Urothelium cell line (cell line): ENCODE measurements at places on chromosomes 16 and 17.

GRCh38 chr17:75404223-75404730 lies 1.2 kb downstream of the GRB2 start:
- peak; percentile 80 for DNase-seq

DNA sequence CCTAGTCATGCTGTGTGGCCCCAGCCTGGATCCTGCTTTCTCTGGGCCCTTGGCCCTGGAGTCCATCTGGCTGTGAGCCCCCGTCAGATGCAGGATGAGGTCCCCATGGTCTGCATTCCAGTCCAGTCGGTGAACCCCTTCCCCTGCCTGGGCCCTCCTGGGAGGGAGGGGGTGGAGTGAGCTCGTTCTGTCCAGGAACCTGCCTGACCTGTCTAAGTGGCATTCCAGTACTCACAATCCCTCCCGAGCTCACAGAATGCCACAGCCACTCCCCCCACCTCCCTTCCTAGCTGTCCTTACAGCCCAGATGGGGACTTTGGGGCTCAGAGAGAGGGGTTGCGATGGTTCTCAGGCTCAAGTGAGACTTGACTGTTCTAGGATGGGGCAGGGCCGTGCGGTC lies 15.5 kb downstream of the SPNS2 start:
- no peak for DNase-seq

GRCh38 chr16:1709356-1709755 lies 3.4 kb downstream of the MAPK8IP3 start:
- no peak for DNase-seq

- DNase-seq, result no peak
These were observed 34.5 kb upstream of the TNRC6A start for GRCh38 chr16:24694931-24695330.

DNA sequence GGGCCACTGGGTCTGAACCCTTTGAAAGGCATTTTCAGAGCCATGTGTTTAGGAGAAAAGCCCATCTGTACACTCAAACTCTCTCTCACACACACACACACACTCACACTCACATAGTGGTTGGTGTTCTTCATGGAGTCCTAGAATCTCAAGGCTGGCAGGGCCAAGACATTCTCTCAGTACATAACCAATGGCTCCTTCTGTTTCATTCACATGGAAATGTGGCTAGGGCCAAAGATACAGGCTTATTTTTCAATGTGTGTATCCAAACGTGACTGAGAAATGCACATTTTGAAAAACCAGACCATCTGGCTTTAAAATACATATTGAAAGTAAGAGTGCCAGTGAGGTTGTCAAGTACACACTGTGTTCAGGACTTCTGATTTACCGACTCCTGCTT lies 59.0 kb upstream of the SALL1 start:
- DNase-seq, result no peak
